ENCODE measurements at places on chromosomes 5 and 9. TPM values are rescaled to one million over a fixed set of nuclear protein-coding genes. Genes with fewer than 3 reads are reported as not detected.

GRIN3A gene
- not detected for total RNA-seq

CCNI2 gene
- total RNA-seq = not detected

BDP1 gene
- total RNA-seq = 10.5 TPM

CARTPT gene
- not detected for total RNA-seq

IFNA13 gene
- total RNA-seq = not detected

STPG3 gene
- total RNA-seq = not detected

SPINK5 gene
- not detected for total RNA-seq

SPOCK1 gene
- 123 TPM for total RNA-seq

NUTM2G gene
- total RNA-seq = not detected

C9 gene
- not detected for total RNA-seq

CBY3 gene
- not detected for total RNA-seq

GRIA1 gene
- total RNA-seq = 1.3 TPM

GPX8 gene
- 140 TPM for total RNA-seq

DNAH5 gene
- not detected for total RNA-seq

EQTN gene
- not detected for total RNA-seq

CDKN2B gene
- 16.8 TPM for total RNA-seq

C5 gene
- 0.90 TPM for total RNA-seq

CDH6 gene
- 1.9 TPM for total RNA-seq

F2RL1 gene
- total RNA-seq = 35.8 TPM

PRR7 gene
- total RNA-seq = 30.3 TPM

DAP gene
- 33.2 TPM for total RNA-seq

GADD45G gene
- total RNA-seq = 1.4 TPM

CDX1 gene
- not detected for total RNA-seq

BNC2 gene
- total RNA-seq = 9.6 TPM

PCA3 gene
- total RNA-seq = not detected

FOXD4L3 gene
- not detected for total RNA-seq

LCN12 gene
- not detected for total RNA-seq

ADGRV1 gene
- total RNA-seq = not detected

CNTLN gene
- total RNA-seq = 4.2 TPM

SRA1 gene
- total RNA-seq = 40.5 TPM

CCDC152 gene
- total RNA-seq = 2.3 TPM

FCN1 gene
- not detected for total RNA-seq

SLC1A3 gene
- 5.0 TPM for total RNA-seq

MCIDAS gene
- total RNA-seq = not detected

DMRT3 gene
- total RNA-seq = not detected

ENHO gene
- total RNA-seq = not detected

PCDHGB4 gene
- 16.8 TPM for total RNA-seq

Data from cardiac atrium fibroblast (primary cell).